Temporal lobe (tissue), 4 donors: ENCODE measurements at places on chromosomes 5 and 9. TPM values are rescaled to one million over a fixed set of nuclear protein-coding genes. Genes with fewer than 3 reads are reported as not detected.

Gene CSF2
- total RNA-seq, result not detected

Gene TMED7
- total RNA-seq, result 72.3 TPM

Gene COL27A1
- total RNA-seq, result 1.5 TPM

Gene SPATA31A3
- not detected for total RNA-seq

Gene C9orf43
- 0.25 TPM for total RNA-seq

Gene MAMDC2
- 2.5 TPM for total RNA-seq

Gene CDC26
- total RNA-seq, result 14.5 TPM

Gene CDC25C
- total RNA-seq, result 0.98 TPM

Gene CERT1
- total RNA-seq, result 46.2 TPM

Gene SNX2
- 49.2 TPM for total RNA-seq

Gene ANKRD33B
- total RNA-seq, result 3.0 TPM

Gene SCGB3A2
- not detected for total RNA-seq

Gene BARHL1
- not detected for total RNA-seq

Gene BRD8
- 44.5 TPM for total RNA-seq

Gene NAIF1
- total RNA-seq, result 5.2 TPM

Gene FGD3
- total RNA-seq, result 18.7 TPM
